ENCODE measurements at places on chromosomes 3 and 15.

DNA sequence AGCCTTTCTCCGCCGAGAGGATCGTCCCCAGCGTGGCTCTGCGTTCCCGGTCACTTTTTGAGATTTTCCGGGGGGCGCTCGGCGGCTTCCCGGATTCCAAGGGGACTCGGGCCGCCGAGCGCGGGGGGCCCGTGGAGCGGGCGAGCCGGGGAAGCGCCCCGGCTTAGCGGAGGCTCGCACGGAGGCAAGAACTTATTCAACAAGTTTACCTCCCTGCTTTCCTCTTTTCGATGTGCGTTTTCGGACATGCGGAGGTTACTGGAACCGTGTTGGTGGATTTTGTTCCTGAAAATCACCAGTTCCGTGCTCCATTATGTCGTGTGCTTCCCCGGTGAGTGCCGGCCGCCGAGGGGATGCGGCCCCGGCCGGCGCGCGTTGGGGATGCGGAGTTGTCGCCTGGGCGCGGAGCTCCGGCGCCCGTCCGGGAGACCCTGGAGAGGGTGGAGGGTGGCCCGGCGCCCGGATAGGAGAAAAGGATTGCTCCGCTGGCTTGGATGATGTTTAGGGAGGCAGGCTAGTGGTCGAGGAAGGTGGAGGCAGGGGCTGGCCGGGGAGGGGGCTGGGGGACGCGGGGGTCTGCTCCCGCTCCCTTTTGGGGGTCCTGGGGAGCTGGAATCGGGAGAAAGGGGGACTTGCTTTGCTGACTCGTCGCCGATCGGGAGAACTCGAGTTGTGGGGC lies 810 bp downstream of the PTPRG start:
- DNase-seq: no peak

GRCh38 chr15:38058596-38059075 lies 124.2 kb downstream of the TMCO5A start:
- no peak for DNase-seq

- DNase-seq: no peak
Observed at GRCh38 chr15:58306591-58307312, 125.0 kb upstream of the LIPC start.

GRCh38 chr15:28125673-28126651 lies 26.8 kb upstream of the OCA2 start:
- DNase-seq: no peak

GRCh38 chr3:131067983-131068382 lies 41.3 kb downstream of the NEK11 start:
- DNase-seq: no peak

DNA sequence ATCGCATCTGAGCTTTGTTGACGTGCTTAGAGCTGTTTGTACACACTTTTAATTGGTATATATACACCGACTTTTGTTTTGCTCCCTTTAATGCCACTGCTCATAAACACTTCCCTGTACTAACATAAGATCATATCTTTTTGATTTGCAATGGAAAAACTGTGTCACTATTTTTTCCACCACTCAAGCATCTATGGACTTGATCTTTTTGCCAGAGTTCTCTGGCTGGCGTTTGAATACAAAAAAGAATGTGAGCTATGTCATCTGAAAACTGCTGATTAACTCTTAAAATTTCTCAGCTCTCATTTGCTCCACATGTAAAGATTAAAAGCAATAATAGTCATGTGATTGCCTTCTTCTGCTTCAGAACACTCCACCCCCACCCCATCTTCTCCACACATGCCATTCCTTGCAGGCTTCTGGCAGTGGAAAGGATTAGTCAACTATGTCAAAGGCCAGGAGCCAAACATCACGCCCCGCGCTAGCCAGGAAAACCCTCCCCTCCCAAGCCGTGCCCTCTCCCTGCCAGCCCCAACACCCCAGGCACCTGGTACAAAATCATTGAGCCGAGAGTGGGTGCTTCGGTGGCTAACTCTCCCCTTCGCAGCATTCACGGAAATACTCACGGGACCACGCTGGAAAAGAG lies 123.4 kb upstream of the MEF2A start:
- no peak for DNase-seq

GRCh38 chr3:53195602-53196574 lies 34.9 kb downstream of the PRKCD start:
- DNase-seq: peak; percentile 59

DNA sequence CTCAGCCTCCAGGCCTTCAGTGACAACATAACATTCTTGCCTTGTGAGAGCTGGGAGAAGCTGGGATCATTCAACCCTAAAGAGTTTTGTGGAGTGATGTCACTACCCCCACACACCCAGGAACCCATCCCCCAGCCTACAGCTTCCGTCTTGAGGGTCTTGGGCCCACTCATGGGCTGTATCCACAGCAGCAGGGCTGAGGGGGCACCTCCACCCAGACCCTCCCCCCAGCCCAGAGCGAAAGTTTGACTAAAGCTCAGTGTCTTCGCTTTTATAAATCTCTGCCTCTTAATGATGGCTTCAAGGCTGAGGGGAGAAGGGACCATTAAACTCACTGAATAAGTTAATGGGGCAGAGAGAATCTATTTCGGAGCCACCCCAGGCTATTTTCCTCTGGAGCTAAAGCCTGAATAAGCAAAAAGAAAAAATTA lies 23.8 kb downstream of the NTRK3 start:
- DNase-seq: no peak

- no peak for DNase-seq
Observed at GRCh38 chr3:151074256-151074655, 11.2 kb upstream of the MED12L start.

GRCh38 chr15:75637245-75638009 lies 2.6 kb downstream of the IMP3 start:
- DNase-seq: no peak

GRCh38 chr3:49593041-49593440 lies 38.8 kb downstream of the BSN start:
- DNase-seq: no peak

DNA sequence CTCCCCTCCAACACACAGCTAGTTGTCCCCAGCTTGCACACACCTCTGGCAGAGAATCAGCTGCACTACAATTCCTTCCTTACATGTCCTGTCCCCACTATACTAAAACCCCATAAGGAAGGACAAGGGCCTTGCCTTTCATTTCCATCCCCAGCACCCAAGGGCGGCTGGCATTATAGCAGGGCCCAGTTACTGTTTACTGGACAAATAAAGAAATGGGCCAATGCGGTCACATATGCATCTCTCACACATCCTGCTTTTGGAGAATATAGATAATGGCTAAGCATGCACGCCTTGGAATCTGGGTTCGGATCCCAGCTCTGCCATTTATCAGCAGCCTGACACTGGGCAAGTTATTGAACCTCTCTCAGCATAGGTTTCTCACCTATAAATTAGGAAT lies 99.1 kb downstream of the DAPK2 start:
- DNase-seq: no peak

DNA sequence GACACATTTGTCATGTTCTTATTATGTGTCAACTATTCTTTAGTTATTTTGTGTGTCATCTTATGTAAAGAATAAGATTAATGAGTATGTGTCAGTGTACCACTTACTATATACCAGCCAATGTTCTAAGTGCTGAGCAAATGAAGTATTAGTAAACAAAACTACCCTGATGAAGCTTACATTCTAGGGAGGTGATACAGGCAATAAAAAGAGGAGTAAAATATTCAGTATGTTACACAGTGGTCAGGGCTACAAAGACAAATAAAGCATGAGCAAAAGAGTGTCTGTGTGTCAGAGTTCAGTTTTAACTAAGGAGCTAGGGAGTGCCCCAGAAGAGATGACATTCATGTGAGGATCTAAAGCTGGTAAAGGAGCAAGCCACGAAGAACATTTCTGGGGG lies 79.1 kb downstream of the TRPC1 start:
- DNase-seq: no peak

- no peak for DNase-seq
Observed at GRCh38 chr3:50122661-50123391, 32.3 kb upstream of the SEMA3F start.

GRCh38 chr3:20747741-20748140 lies 561.7 kb upstream of the SGO1 start:
- no peak for DNase-seq

DNA sequence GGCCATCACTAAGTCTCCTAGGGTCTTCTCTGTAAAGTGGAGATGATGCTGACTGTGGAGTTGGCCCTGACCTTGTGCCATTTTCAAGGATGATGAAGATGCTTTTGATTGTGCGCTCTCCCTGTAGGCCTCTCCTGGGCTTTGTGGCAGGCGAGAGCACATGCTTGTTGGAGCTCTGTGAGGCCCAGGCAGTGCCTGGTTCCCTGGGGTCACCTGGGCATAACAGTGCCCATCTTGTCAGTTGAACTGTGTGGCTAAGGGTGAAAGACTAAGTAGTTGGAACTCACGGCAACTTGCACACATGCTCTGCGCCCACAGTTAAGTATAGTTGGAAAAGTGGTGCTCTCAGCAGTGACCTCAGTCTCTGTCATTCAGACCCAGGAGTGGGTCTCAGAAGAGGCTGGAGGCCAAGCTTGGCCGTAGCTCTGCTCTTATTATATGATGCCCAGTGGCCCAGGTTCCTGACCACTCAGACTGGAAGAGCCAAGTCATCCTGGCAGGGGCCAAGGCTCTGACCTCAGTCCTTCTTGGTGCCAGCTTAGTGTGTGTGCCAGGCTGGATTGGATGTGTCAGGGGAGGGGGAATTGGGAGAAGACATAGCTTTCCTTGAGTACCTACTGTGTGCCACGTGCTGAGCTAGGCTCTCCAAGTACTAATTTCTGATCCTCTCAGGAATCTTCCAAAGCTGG lies 154.6 kb downstream of the EEFSEC start:
- no peak for DNase-seq

DNA sequence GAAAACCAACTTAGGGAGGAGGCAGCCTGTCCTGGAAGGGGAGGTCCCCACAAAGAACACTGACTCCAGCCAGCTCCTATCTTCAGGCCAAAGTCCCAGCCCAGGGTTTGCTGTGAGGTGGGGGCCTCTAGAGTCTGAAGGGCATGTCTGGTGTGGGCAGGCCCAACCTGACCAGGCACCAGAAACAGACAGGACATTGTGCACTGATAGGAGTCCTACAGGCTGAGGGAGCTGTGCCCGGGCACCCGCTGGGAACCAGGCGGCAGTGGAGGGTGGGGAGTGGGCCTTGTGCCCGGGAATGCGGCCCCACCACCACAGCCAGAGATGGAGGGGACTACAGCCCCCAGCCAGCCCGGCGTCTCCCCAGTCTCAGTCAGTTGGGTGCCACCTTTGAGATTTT lies 161.4 kb downstream of the WNT7A start:
- DNase-seq: no peak
